ENCODE measurements at places on chromosomes 2 and 18.

DNA sequence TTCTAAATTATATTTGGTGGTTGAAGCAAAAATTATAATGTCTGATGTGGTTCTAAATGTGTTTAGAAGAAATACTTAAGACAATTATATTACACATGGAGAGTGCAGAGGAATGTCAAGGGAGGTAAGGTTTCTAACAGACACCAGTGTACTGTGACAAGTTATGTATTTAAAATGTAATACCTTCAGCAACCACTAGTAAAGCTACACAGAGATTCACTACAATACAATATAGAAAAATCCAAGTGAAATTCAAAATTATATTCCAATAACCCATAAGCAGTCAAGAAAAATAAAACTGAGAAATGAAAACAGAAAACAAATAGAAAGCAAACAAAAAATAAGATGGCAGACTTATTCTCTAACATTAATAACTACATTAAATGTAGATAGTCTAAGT is 249.5 kb upstream of the KLHL14 start:
- no peak for DNase-seq

DNA sequence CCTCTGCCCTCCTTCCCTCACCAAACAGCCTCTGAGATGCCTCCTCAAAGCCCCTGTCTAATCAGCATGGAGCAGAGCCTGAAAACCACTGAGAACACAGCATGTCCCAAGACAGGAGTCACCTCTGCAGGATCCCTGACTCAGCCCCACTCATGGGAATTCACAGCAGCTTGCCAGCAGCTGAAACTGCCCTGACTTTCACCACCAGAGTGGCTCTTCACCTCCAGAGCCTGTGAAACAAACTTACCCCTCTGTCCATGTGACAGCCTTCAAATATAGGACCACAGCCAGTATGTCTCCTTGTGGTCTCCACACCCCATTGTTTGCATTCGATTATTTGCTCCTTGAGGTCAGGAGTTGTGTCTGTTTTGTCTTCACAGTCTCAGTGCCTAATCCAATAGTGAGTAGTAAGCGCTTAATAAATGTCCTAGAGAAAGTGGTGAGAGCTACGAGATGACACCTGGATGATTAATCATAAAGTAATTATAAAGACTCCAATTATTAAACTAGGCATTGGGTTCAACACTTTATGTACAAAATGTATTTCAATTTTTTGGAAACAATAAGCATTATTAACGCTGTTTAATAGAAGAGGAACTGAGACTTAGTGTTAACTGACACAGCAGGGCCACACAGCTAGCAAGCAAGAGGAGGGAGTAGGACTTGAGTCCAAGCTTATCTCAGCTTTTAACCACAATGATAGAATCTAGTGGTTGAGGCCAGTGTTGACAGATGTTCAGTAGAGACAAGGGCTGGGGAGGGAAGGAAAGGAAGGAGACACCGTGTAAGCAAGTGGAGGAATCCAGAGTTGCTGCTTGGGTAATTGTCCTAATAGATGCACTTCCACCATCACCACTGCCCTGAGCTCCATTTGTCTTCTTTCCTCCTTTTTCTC is 358.7 kb upstream of the TNP1 start:
- no peak for DNase-seq

DNA sequence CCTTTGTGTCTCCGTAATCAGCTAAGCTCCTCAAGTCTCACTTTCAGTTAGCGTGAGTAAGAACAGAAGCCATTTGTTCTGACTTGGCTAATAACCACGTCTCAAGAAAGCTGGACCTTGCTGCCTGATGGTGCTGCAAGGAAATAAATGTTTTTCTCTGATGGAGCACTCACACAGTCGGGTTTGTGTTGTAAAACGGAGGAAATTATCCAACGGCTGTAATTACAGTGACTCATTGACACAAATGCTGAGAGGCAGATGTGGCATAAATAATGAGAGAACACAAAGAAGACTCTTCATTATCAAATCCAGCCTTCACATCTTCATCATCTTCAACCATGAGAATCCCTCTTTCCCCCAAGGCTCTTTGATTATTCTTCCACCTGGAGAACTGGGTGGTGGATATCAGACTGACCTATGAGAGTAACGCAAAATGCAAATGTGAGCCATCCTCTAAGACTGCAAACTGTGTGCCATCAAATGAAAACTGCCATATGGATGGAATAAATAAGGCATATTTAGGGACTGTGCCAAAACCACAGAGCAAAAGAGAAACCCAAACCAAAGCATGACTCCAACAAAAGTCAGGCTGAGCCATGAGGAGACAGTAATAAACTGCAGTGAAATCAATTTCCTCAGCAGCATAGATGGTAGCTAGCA is 252.6 kb downstream of the RND3 start:
- DNase-seq: no peak

DNA sequence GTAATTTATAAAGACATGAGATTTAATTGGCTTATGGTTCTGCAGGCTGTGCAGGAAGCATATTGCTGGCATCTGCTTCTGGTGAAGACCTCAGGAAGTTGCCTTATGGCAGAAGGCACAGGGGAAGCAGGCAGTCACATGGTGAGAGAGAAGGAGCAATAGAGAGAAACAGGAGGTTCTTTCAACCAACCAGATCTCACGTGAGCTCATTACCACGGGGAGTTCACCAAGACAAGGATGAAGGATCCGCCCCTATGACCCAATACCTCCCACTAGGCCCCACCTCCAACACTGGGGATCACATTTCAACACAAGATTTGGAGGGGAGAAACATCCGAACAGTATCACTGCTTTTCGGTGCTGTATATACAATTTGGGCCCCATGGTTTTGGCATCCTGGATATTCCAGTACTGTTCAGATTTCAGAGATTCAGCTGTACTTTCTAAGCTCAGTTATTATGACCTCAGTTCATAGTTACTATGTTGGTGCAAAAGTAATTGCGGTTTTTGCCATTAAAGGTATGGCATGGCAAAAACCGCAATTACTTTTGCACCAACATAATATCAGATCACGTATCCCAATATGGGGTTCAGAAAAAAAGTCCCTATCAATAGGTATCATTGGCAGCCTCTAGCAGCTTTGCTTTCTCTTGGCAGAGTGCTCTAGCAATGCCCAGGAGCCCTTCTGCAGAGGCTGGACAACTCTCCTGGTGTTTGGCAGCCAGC is 189.6 kb upstream of the SIX3 start:
- DNase-seq: no peak

- no peak for DNase-seq
Measured at GRCh38 chr2:207662203-207662602, 37.0 kb upstream of the METTL21A start.

- no peak for DNase-seq
Measured at GRCh38 chr18:9001209-9001608, 101.3 kb upstream of the NDUFV2 start.

DNA sequence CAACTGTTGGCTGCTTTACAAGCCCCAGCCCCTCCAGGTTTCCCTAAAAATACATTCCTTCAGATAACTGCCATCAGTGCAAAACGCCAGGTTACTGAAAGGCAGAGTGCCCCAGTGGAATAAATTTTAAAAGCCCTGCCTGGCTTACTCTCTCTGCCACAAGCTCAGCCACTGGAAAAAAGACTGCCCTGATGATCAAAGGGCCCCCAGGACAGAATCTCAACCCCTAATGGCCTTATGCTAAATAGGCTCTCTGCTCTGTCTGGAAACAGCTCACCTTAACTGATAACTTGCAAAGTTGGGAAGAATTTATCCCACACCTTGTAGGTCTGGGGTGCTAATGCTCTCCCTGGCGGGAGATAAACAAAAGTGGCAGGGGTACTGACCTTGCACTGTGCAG is 33.9 kb downstream of the CFAP53 start:
- no peak for DNase-seq

- no peak for DNase-seq
Measured at GRCh38 chr18:41754332-41754731, 200.7 kb upstream of the PIK3C3 start.

All from stimulated activated CD4-positive, alpha-beta T cell treated with anti-CD3 and anti-CD28 coated beads, TNF-alpha, amount 100 ng/mL, for 48 hours (primary cell).